ENCODE measurements at places on chromosomes 2 and 18.

DNA sequence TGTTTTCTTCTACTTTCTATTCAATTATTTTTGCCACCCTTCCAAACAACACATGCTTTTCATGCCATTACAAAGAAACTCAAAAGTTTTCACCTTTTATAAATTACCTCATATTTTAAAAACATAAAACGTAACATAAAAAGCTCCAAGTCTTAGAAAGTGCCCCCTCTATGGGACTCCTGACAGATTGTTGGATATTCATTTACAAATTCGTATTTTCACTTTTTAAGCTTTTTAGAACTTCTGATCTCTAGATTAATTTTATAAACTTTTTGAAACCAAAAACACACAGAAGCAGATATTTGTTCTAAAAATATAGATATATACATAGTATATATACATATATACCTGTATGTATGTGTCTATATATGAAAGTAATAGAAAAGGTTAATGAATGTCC is 1.5 kb downstream of the COL5A2 start:
- DNase-seq: no peak

DNA sequence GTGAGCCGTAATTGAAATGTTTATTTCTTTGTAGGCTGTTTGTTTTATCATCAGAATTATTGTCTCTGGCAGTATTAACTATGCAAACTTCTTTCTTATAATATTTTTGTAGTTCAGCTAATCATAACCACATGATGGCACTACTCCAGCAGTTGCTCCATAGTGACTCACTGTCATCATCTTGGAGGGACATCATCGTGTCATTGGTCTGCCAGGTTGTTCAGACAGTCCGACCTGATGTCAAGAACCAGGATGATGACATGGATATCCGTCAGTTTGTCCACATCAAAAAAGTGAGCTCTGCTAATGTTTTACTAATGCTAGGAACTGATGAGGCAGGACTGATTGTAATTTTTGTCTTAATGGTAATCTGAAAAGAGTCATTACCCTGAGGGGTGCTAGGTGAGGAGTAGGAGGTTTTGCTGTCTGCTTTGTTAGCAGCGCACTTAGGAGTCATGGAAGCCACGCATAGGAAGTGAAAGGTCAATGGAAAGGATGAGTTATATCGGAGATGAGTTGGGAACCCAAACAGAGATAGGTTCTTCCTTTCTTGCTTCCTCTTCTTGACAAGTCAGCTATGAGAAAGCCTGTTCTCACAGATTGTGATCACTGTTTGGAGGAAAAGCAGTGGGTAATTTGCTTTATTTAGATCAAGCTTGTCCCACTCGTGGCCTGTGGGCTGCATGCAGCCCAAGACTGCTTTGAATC is 49.2 kb downstream of the PIKFYVE start:
- DNase-seq: no peak

- no peak for DNase-seq
Observed at GRCh38 chr2:43178602-43179542, 47.5 kb downstream of the ZFP36L2 start.

GRCh38 chr2:203679401-203679800 is 27.0 kb upstream of the CD28 start:
- no peak for DNase-seq

DNA sequence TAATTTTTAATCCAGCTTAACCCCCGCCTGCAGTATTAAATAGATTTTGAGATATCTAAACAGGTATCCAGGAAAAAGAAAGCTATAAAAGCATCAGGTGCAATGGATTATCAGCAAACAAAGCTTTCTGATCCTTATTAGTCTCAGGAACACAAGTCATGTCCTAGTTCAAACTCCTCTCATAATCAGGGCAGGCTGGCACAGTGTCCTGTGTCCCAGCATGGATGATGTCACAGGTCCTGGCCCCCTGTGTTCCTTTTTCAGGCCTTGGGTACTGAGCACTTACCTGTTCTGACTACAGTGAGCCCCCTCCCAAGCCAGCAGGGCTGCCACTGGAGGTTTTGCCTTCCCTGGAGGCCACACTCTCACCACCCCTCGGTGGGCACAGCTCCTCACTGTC is 19.5 kb upstream of the MRO start:
- DNase-seq: no peak

DNA sequence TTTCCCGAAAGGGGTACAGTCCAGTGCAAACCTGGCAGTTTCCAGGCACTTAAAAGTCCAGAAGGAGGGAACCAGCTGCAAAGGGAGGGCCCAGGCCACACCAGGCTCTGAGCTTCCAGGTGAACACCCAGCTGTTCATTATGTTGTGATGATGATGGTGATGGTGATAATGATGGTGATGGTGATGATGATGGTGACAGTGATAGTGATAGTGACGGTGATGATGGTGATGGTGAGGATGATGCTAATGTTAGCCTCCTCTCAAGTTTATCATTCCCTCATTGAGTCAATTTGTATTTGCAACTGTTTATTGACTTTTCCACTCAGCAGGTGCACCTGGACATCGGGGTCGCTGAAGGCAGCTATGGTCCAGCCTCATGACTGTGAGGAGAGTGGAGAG is 199.4 kb upstream of the ID2 start:
- DNase-seq: no peak

- no peak for DNase-seq
Observed at GRCh38 chr2:105843476-105844374, 99.0 kb downstream of the NCK2 start.

DNA sequence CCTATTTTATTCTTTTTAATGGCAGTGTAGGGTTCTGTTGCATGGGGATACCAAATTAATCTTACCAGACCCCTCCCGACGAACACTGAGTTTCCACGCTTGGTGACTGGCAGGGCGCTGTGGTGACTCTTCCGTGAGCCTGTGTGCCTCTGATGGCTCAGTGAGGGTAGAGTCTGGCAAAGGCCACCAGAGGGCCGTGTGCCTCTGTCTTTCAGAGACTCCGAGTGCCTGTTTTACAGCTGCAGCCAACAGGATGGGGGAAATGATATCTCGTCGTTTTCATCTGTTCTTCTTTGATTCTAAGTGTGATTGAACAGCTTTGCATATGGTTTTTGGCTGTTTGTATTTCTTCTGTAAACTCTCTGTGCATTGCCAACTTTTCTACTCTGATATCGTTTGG is 99.8 kb downstream of the ZNF236 start:
- DNase-seq: peak; percentile 79

DNA sequence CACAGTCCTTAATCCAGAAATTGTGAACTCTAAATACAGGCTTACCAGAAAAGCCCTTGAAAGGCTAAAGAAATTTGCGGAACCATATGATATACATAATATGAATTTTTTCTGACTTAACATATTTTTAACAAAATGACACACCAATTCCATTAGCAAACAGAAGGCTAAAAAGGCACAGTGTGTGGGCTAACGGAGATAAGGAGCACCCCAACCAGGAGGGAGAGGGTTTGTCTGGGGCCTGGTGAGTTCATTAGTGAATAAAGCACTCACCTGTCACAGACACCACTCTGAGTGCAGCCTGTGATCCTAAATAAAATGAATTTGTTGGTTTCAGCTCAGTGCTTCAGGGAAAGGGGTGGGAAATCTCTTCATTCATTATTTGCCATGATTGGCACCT is 2.7 kb upstream of the FECH start:
- no peak for DNase-seq

DNA sequence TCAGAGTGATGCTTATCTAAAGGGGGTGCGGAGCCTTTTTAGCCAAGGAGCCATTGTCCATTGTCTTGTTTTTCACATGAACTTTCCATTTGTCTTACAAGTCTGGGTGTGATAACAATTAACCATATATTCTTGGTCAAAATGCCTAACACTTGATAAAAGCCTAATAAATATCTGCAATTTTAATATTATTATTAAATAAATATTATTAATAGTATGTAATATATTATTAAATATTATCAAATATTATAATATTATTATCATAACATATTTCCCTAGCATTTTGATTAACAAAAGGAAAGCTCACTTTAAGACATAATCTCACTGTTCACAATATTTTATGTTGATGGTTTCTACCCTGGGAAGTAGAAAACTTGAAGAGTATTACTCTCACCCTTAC is 1143.6 kb upstream of the GYPC start:
- DNase-seq: no peak

DNA sequence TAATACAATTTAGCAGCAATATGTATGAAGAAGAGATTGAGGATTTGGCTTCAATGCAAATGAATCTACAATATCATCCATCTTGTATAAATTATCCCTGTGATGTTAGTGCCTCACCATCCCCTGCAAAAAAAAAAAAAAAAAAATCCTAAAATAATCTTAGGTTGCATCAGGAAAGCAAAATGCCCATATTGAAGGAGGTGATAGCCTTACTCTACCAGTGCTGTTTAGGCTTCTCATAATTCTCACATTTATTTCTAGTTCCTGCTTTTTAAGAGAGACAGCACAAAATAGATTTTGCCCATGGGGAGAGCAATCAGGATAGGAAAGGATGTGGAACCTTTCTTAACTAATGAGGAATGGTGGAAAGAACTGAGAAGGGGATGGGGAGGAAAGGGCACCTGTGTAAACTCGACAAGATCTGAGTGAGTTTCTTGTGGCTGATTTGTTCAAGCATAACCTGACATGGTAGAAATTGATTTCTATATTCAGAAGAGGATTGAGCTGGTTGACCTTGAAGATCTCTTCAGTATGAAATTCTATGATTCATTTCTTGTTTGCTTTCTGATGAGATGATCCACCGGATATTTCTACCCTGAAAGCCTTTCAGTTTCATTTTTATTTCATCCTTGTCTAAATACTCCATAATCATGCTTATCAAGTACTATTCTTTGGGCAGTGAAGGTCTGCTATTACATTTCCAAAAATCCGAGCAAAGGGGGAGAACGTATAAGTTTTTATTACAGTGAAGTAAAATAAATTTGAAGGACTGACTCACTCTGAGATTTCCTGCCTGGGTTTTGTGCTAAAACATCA is 391.2 kb downstream of the PTPRM start:
- DNase-seq: no peak

DNA sequence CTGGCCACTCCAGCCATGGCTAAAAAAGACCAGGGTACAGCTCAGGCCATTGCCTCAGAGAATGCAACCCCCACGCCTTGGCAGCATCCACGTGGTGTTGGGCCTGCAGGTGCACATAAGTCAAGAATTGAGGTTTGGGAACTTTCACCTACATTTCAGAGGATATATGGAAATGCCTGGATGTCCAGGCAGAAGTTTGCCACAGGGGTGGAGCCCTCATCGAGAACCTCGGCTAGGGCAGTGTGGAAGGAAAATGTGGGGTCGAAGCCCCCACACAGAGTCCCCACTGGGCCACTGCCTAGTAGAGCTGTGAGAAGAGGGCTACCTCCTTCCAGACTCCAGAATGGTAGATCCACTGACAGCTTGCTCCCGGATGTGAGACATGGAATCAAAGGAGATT is 477.3 kb downstream of the LPIN1 start:
- DNase-seq: no peak

GRCh38 chr2:126042089-126042488 is 613.9 kb upstream of the GYPC start:
- DNase-seq: no peak

- no peak for DNase-seq
Observed at GRCh38 chr2:131488306-131489205, 3.6 kb downstream of the MZT2A start.

- no peak for DNase-seq
Observed at GRCh38 chr2:222730366-222730999, 59.0 kb downstream of the MOGAT1 start.

GRCh38 chr18:2459886-2460285 is 111.4 kb downstream of the METTL4 start:
- no peak for DNase-seq

DNA sequence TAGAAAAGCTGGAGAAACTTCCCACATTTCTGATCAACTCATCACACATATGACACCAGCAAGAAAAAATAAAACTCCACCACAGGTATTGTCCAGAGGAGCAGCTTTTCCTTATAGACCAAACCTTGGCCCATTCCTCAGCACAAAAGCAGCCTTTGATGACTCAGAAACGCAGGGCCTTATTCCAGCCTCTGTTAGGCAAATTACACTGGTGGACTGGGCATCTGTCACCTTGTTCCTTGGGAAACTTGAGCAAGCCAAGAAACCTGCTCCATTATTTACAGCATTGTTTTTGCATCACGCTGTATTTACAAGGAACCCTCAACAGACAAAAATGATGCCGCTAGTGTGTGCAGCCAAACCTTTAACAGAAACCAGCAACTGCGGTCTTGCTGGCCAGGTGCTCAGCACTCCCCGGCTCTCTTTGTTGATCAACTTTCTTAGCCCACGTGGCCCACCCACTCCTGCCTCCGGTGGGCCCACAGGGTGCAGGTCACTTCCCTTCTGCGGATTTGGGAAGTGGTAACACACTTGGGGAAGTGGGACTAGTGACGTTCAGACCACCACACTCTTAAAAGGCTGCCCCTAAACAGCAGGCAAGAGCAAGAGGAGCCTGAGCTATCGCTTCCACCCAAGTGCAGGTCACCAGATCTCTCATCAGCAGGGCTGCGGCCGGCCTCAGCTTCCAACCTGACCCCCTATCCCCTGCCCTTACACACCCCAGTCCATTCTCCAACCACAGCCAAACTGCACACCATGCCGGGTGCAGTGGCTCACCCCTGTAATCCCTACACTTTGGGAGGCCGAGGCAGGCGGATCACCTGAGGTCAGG is 1.5 kb downstream of the AP1S3 start:
- no peak for DNase-seq
